Spleen (tissue), 13 donors: ENCODE measurements at places on chromosomes 11 and 22. TPM values are rescaled to one million over a fixed set of nuclear protein-coding genes. Genes with fewer than 3 reads are reported as not detected.

DNA sequence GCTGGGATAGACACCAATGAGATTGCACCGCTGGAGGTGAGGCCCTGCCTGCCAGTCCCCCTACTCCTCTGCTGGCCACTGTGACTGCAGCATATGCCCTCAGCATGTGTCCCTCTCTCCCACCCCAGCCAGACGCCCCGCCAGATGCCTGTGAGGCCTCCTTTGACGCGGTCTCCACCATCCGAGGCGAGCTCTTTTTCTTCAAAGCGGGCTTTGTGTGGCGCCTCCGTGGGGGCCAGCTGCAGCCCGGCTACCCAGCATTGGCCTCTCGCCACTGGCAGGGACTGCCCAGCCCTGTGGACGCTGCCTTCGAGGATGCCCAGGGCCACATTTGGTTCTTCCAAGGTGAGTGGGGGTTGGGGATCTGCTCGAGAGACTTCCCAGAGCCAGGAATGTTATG lies 5.7 kb upstream of the SMARCB1 start:
- no peak for DNase-seq

GRCh38 chr11:8018484-8019313 lies 31.6 kb downstream of the EIF3F start:
- peak; percentile 82 for DNase-seq

DNA sequence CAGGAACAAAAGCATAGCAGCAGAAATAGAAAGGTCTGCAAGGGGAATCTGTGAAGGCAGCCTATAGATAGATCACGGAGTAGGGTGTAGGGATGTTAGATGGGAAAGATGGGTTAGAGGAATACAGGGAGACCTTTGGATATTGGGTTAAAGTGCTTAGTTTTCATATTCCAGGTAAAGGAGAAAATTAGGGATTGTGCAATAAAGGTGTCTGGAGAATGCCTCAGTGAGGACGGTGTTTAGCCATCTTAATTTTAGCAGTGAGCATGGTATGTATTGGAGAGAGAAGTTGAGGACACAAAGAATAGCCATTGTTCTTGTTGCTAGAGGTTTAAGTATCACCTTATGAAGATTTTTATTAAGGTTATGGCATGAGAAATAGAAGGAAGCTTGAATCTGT lies 17.7 kb downstream of the GAS2 start:
- no peak for DNase-seq

DNA sequence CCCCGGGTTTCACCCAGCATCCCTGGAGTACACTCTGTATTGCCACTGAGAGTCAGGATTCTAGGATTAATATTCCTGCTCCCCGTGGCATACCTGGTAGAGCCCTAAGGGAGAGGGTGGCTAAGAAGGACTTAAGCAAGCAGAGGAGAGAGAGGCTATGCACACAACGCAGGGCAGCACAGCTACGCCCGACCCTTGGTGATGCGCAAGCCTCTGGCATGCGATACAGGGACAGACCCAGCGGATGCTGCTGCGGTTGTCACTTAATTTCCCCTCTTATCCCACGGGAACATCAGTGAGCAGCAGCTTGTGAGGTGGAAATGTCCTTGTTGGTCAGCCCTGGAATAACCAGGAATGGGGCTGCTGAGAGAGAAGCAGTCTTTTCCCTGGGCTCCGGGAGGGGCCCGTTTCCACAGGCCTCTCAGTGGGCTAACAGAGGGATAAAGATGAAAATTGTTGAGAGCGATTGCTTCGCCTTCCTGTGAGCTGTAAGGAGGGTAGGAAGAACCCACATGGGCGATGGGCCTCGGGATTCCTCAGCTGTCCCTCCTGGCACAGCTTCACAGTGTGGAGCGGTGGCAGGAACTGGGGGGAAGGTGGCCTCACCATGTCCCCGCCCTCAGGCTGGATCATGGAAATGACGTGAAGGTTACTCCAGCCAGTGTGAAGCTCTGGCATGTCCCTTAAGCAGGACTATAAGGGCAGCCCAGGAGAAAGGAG lies 48.4 kb upstream of the RAB1B start:
- DNase-seq, result no peak

DNA sequence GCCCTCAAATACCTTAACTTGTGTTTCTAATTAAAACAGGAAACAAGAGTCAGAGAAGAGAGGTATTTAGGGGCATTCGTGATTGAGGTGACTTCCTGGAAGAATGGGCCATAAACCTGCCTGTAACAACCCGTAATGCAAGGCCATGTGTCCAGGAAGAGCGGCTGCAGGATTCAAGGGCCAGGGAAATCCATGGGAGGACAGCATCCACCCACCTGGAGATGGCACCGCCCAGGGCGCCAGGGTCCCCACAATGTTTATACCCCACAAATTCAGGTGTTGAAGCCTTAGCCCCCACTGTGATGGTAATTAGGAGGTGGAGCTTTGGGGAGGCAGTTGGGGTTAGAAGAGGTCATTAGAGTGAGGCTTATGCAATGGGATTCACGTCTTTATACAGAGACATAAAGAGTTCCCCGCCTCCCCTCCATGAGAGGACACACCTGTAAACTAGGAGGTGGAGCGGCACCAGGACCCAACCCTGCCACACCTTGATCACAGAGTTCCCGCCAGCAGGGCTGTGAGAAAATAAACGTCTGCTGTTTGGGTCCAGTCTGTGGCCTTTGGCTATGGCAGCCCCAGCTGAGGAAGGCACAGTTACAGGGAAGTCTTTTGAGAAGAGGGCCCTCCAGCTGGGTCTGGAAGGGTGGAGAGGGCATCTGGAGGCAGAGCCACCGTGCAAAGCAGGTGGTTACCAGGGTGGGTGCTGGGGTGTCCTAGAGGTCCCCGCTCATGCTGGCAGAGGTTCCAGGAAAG lies 1394.3 kb downstream of the TBC1D22A start:
- no peak for DNase-seq

- DNase-seq, result no peak
Observed at GRCh38 chr11:65945430-65945911, at the start of gene TSGA10IP. TSS of gene TSGA10IP (plus strand) at chr11:65945480. CDS start at chr11:65945676, 196 bp downstream.

- DNase-seq, result peak; percentile 77
Observed at GRCh38 chr22:20430101-20430719, 7.4 kb downstream of the SCARF2 start.

- no peak for DNase-seq
Observed at GRCh38 chr22:46625113-46625842, 5.1 kb downstream of the GRAMD4 start.

- DNase-seq, result no peak
Observed at GRCh38 chr22:48893288-48894063, 934.2 kb downstream of the BRD1 start.

DNA sequence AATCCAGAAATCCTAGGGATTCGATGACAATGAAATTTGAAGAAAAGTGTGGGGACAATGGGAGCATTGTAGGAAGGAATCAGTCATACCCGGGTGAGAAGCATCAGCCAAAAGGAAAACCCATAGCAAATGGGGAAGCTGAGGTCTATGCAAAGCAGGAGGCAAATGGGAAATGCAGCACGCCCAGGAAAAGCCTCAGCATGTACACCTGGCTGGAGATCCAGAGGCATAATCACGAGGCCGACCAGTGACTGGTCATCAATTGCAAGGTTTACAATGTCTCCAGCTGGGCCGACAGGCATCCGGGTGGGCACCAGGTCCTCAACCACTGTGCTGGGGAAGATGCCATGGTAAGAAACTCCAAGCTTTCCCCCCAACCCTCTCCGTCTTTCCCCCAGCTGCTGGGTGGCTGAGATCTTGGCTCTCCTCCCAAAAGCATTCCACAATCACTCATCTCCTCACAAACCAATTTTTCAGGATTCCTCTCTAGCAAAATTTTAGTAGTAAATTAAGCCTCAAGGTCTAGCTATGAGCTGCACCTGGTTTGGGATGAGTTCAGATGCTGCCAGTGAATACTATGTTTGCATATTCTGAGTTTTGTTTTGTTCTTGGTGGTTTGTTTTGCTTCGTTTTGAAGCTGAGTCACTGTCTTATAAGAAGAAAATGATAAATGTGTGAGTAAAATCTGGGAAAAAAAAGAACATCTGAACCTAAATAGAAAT lies 98.0 kb upstream of the OR5AK2 start:
- DNase-seq, result no peak

DNA sequence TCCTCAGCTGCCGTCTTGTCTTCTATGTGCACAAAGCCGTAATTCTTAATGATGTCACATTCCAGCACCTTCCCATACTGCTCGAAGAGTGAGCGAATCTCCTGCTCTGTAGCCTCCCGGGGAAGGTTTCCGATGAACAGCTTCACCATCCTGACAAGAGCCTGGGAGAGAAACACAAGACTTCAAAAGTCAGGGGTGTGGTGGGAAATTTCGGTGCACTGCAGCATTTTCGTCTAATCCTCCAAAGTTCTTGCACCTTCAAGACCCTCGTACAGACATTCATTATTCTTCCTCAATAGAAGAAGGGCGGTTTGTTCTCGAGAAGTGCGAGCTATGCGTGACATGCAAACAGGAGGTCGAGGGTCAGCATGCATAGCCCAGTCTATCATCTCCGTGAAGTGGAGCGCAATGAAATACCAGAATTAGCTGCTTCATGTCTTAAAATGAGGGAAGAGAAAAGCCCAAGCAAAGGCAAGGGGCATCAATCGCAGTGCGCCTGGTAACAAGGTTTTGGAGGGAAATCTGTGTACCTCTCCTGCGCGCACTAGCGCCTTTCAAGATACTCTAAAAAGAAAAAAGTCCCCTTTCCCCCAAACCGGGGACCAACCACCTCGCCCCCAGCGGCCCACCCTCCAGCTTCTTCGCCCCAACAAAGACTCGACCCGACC lies 622 bp downstream of the RBM4B start:
- peak; percentile 25 for DNase-seq

- DNase-seq, result no peak
Observed at GRCh38 chr11:122100756-122101080, 15.3 kb downstream of the BLID start.

GRCh38 chr11:106327134-106327533 lies 249.7 kb downstream of the AASDHPPT start:
- no peak for DNase-seq

DNA sequence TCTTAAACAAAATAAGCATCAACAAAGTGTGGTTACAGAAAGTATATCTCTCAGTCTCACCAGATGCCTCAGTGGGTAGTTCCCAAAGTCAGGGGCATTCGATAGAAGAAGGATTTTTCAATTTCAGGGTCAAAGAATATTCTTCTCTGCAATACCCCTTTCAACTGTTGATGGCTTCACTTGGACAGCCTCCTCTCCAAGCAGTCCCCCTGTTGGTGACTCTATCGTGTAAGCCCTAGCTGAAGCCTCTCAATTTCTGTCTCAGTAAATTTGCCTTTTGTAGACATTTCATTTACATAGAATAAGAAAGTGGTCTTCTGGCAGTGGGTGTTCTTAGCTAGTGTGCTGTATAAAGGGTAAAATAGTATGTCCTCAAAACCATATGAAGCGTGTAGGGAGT lies 11.3 kb upstream of the CCDC83 start:
- DNase-seq, result no peak

- DNase-seq, result no peak
Observed at GRCh38 chr11:70742553-70743291, 344.4 kb downstream of the CTTN start.

DNA sequence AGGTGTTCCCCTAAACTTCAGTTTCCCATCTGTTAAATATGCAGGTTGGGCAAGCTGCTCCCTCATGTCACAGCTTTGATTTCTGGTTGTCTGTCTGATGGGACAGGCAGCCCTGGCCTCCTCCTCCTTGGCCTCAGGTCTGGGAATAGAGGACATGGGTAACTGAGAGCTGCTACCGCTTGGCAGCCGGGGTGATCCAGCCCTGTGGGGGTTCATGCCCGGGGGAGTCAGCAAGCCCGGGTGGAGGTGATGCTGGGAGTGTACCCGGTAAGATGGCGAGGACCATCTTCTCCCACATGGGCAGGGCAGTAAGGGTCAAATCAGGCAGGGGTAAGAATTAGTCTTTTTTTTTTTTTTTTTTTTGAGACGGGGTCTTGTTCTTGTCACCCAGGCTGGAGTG lies 845.0 kb downstream of the TBC1D22A start:
- DNase-seq, result peak; percentile 51

GRCh38 chr22:46050916-46051614 lies 74.1 kb upstream of the WNT7B start:
- DNase-seq, result peak; percentile 79

DNA sequence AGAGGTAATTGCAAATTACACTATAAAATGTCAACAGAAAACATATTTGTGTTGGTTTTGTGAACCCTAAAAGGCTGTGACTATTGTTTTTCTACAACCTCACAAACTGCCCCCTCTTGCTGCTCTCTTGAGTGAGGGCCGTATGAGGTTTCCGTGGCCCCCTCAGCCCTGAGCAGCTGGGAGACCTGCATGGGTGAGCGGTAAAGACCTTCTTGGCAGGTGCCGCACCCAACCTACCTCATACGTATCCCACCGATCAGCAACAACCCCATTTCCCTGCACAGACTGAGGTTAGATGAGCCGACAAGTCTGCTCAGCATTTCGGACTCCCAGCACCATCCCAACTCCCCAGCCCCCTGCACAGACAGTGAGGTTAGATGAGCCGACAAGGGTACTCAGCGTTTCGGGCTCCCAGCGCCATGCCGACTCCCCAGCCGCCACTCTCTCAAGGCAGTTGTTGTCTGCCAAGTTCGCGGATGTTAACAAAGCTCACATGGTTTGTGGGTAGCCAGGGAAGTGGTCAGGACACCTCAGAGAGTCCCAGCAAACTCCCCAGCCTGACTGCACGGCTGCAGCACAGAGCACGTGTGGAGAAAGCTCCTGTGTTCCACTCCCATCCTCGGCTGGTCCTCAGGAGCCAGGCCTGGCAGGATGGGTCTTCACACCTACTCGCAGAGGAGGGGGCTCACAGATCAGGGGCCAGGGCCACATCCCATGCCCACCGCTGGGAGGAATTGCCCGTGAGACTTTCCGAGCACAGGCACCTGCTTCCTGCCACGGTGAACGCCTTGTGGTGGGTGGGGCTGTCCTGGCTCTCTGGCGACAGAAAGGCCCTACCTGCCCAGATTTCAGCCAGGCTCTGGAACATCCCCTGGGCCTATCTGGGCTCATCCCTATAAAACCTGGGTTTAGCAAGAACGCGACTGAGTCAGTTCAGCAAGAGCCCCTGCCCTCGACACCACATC lies 502.9 kb downstream of the BRD1 start:
- DNase-seq, result peak; percentile 63

DNA sequence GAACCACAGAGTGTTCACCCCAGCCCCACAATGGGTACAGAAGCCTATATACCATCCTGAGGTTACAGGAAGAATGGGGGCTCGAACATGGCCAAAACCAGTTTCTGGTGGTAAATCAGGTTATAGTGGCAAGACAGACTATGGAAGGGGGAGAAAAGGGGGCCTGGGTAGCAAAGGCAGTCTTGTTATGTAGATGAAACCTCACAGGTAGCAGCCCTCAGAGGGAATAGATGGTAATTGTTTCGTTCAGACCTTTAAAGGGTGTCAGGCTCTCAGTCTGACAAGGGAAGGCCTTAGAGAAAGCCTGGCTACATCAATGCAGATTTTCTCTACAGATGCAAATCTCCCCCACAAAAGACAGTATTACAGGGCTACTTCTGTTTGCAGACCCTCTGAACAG lies 3.4 kb downstream of the CAPN1 start:
- no peak for DNase-seq

ARHGAP20 gene
- polyA plus RNA-seq, result 0.45 TPM

SLC17A6 gene
- polyA plus RNA-seq, result not detected

SCN2B gene
- 0.03 TPM for polyA plus RNA-seq

JAML gene
- polyA plus RNA-seq, result 42.0 TPM

OR52N4 gene
- 3.7 TPM for polyA plus RNA-seq

MPEG1 gene
- 58.6 TPM for polyA plus RNA-seq

PATE4 gene
- not detected for polyA plus RNA-seq

SLC7A4 gene
- polyA plus RNA-seq, result 0.11 TPM

INS gene
- polyA plus RNA-seq, result 1.3 TPM

YPEL4 gene
- 2.4 TPM for polyA plus RNA-seq

SYCE3 gene
- polyA plus RNA-seq, result 0.50 TPM

CLMP gene
- 3.6 TPM for polyA plus RNA-seq
